ENCODE measurements at places on chromosomes 5 and 9.

DNA sequence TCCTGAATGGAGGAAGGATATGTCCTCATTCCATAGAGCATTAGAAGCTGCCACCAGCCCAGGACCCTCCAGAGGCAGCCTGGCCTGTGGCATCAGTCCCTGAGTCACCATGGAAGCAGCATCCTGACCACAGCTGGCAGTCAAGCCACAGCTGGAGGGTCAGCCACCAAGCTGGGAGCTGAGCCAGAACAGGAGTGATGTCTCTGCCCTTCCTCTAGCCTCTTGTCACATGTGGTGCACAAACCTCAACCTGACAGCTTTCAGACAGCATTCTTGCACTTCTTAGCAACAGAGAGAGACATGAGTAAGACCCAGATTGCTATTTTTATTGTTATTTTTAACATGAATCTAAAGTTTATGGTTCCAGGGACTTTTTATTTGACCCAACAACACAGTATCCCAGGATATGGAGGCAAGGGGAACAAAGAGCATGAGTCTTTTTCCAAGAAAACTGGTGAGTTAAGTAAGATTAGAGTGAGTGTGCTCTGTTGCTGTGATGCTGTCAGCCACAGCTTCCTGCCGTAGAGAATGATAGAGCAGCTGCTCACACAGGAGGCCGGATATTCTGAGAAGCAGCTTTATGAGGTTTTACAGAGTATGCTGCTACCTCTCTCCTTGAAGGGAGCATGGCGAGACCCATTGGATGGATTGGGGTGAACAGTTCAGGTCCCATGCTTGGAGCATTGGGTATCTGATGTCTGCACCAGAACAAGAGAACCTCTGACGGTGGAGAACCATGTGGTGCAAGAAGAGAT lies 13.0 kb upstream of the CYFIP2 start:
- no peak for DNase-seq

- peak; percentile 68 for DNase-seq
Observed at GRCh38 chr9:25716220-25716872, 38.1 kb upstream of the TUSC1 start.

DNA sequence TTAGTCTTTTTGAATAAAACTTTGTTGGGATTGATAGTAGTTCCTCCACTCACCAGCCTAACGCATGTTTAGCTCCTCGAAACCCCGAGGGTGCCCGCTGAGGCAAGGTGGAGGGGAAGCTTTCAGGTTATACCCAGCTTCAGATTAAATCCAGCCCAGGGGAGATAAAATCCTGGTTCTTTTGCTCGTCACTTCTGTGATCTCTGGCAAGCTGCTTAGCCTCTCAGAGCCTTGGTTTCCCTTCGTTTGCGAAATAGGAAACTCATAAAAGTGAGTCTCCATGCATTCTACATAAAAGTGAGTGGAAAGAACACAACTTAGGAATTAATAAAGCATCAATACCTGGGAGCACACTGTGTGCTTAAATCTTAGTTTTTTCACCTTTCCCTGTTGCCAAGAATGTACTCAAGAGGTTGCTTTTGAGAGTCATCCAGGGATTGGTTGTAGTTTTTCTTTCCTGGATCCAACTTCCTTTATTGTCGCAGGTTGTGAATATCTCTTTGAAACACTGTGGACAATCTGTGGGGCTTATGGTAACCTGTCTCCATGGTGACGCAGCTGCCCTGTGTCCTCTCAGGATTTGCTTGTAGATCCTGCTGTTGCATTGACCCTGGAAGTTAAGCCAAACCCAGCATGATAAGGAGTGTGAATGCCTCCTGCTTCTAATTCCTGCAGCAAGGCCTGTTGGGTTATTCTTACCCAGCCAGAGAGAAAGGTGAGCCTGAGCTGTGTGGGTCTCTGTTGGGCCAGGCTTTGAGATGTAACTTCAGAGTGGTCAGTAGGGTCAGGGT lies 2.0 kb downstream of the GALNT12 start:
- no peak for DNase-seq

DNA sequence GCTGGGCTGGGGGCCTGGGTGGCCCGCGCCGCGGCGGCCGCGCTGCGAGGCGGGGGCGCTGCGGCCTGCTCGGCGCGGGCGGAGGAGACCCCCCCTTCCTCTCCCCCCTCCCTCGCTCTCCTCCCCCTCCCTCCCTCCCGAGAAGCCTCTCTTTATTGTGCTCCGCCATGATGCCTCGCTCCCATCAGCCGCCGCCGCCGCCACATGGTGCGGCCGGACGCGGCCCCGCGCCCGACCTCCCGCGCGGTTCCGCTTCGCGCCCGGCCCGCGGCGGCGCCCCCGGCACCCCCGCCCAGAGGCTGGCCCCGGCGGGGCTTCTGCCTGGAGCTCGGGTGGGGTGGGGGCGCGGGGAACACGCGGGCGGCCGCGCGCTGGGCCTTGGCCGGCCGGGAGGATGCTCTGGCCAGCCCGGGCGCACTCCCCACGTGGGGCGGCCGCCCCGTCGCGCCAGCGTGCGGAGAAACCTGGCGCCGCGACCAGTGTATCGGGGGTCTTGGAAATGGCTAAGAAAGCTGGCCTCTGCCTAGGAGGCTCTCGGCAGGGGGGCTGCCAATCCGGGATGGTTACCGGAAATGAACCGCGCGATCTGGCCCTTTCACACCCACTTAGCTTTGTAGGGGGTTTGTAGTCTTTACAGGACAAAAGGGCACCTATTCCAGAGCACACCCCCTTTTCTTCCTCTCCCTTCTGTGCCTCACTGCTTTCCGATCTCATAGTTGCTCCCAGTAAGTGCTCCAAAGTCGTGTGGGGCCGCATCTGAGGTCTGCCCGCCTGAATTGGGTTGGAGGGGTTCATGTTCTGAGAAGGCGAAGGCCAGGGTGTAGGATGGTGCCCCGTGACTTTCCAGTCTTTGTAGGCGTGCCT lies 1.0 kb downstream of the SET start:
- DNase-seq, result no peak

- DNase-seq, result no peak
Observed at GRCh38 chr5:87774804-87775203, 362.1 kb upstream of the CCNH start.

- no peak for DNase-seq
Observed at GRCh38 chr9:93071464-93071863, 13.0 kb downstream of the SUSD3 start.

- DNase-seq, result no peak
Observed at GRCh38 chr5:128711216-128711615, 173.2 kb upstream of the FBN2 start.

Data from ecto neural progenitor cell (in vitro differentiated cells).